Kidney epithelial cell (primary cell): ENCODE measurements at places on chromosomes 7 and 10. TPM values are rescaled to one million over a fixed set of nuclear protein-coding genes. Genes with fewer than 3 reads are reported as not detected.

TFEC gene
- total RNA-seq: 0.04 TPM in 1 of 2 replicates, not detected in the other

DNA sequence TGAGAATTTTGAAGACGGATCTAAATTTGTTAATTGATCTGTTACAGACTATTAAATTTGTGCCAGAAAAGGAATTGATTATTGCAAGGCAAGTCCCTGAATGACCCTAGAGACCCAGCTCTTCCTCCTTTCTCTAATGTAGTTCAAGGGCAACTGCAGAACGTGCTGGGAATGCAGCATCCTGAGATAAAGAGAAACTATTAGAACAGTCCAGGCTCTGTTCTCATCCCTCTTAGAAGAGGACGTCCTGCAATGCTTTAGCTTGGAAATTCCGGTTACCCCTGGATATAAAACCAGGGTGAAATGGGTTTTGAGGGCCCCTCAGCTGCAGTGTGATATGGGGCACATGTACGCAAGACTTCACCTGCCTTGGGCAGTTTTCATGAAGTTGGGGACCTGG lies 67.3 kb downstream of the PTN start:
- DNase-seq: no peak

- no peak for DNase-seq
Measured at GRCh38 chr10:123582084-123582989, 83.8 kb upstream of the GPR26 start.

GRCh38 chr7:79951415-79951814 lies 183.2 kb upstream of the GNAI1 start:
- no peak for DNase-seq

- DNase-seq: no peak
Measured at GRCh38 chr10:3735175-3735574, 49.8 kb downstream of the KLF6 start.

TMEM72 gene
- total RNA-seq: not detected in 2 replicates

- DNase-seq: no peak
Measured at GRCh38 chr7:957418-958220, 3.1 kb upstream of the ADAP1 start.

SLC26A4 gene
- total RNA-seq: 0.14 and 0.25 TPM in 2 replicates

DNA sequence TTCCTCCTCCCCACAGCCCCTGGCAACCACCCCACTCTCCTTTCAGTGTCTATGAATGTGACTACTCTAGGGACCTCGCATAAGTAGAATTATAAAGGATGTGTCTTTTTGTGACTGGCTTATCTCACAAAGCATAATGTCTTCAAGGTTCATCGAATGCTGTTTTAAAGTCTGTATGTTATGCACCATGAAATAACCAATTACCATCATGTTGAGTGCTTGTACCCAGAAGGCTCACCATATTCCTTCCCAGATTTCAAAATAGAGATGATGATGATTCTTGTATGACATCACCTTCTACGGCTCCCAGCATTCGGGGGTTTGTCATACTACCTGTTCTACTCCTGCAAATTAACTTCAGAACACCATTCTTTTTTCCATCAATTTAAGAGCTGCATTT lies 11.9 kb downstream of the PKD1L1 start:
- DNase-seq: no peak

DNA sequence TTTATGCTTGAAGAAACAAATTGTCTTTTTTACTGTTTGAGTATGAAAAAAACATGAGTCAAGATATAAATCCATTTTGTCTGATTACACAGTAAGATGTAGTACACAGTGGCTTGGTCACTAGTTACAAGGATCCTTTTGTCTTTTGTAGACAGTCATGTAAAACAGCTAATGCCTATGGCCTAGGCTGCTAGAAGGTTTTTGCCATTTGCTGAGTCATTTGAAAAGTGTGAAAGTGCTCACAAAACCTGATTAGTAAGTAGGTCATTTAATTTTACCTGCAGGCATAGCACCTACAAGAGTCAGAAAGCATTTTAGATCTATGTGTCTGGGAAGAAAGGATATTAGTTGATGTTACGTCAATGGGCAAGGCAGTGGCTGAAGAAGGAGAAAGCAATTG lies 819.4 kb downstream of the MAGI2 start:
- DNase-seq: no peak

DNA sequence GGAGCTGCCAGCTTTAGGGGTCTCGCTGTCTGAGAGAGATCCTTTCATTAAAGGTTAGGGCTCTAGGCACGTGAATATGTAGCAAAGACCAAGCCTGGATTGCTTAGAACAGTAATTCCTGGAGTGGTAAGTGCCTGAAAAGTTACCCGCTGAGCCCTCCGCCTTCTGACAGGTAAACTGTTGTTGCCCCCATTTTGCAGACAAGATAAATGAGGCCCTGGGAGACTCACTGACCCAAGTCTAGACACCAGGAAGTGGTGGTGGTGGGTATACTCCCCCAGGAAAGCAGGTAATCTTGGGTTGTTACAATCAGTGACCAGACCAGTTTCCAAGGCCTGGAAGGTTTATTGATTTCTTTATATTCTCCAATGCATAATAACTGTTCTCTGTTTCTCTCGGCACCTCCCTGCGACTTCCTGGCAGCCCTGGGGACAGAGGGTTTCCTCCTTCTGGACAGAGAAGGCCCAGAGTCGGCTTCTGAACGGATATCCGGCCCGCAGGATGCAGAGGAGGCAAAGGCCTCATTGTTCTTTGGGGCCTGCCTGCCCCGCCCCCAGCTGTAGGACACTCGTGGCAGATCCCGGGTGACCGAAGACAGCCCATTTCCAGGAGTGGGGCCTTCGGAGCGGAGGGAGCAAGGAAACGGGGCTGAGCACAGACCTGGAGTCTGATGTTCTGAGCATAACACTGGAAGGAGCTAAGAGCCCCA lies 1.3 kb upstream of the GRK5 start:
- no peak for DNase-seq

CUZD1 gene
- 1.2 and 1.4 TPM in 2 replicates for total RNA-seq

GRCh38 chr7:106246902-106247711 lies 37.7 kb downstream of the NAMPT start:
- DNase-seq: no peak

GRCh38 chr10:71547312-71547711 lies 150.6 kb downstream of the CDH23 start:
- DNase-seq: no peak

GPRIN2 gene
- total RNA-seq: 9.2 and 17.0 TPM in 2 replicates

- no peak for DNase-seq
Measured at GRCh38 chr10:96688789-96689188, 31.5 kb downstream of the PIK3AP1 start.

- DNase-seq: no peak
Measured at GRCh38 chr7:101379302-101379701, 16.6 kb downstream of the COL26A1 start.

DNA sequence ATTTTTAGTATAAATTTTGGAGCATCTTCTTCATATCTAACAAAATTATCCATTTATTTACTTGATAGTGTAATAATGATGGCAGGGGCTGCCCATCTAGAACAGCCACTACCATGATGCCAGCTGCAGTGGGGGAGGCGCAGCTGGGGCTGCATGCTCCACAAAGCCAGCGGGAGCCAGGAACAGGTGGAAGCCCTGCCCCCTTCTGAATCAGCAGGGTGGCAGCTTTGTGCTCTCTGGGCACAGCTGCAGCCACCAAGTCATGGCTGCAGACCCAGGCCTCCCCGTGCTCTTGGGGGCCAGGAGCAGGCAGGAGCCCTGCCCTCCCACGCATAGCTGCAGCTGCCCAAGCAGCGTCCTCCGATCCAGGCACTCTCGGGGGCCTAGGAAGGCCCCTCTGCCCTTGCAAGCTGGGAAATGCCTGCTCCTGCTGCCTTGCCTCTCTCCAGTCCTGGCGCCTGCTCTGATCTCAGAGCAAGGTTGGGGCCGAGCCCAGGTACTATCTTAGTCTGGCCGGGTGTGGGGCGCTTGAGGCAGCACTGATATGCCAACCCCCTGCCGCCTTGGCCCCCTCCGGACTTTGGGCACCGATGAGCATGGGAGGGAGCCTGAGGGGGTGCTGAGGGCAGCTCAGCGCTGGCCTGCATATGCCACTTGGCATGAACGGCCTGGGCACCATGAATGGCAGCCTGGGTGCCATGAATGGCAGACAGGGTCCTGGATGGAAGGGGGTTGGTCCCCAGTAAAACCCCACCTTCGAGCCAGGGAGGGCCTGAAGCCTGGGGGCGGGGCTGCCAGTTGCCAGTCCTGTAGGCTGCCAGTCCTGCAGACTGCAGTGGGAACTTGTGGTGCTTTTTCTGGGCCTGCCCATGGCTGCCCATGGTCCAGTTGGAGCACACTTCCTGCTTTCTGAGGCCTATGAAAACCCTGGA lies 1110.8 kb upstream of the POT1 start:
- DNase-seq: no peak

- peak; percentile 74 for DNase-seq
Measured at GRCh38 chr10:110706690-110707098, 62.6 kb downstream of the RBM20 start.

TBX20 gene
- 0.27 and 1.0 TPM in 2 replicates for total RNA-seq

DNA sequence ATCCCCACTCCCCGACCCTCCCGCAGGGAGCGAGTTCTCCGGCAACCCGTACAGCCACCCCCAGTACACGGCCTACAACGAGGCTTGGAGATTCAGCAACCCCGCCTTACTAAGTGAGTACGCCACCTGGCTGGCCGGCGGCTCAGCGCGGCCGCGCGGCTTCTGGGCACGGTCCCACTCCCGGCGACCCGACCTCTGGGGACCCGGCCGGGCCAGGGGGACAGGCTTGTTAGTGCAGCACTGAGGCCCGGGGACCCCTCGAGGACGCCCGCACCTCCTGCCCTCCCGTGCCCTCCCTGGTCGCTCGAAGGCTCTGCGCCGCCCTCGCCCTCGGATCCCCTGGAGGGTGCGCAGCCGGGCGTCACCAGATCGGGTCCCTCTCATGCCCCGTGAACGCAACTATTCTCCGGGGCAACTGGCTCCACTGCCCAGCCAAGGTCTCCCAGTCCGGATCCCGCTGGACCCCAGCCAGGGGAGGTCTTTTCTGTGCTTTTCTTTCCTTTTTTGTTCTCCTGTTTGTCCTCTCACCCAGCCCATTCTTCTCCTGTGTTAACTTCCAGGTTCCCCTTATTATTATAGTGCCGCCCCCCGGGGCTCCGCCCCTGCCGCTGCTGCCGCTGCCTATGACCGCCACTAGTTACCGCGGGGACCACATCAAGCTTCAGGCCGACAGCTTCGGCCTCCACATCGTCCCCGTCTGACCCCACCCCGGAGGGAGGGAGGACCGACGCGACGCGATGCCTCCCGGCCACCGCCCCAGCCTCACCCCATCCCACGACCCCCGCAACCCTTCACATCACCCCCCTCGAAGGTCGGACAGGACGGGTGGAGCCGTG lies 81.8 kb downstream of the PAX2 start:
- no peak for DNase-seq

CUEDC2 gene
- total RNA-seq: 93.9 and 132 TPM in 2 replicates

- no peak for DNase-seq
Measured at GRCh38 chr7:51253157-51253556, 63.5 kb downstream of the COBL start.

- no peak for DNase-seq
Measured at GRCh38 chr10:99975942-99976809, 33.6 kb downstream of the DNMBP start.

DOCK1 gene
- 39.5 and 45.4 TPM in 2 replicates for total RNA-seq

GRCh38 chr10:101567165-101568006 lies 20.7 kb downstream of the POLL start:
- DNase-seq: no peak

DNA sequence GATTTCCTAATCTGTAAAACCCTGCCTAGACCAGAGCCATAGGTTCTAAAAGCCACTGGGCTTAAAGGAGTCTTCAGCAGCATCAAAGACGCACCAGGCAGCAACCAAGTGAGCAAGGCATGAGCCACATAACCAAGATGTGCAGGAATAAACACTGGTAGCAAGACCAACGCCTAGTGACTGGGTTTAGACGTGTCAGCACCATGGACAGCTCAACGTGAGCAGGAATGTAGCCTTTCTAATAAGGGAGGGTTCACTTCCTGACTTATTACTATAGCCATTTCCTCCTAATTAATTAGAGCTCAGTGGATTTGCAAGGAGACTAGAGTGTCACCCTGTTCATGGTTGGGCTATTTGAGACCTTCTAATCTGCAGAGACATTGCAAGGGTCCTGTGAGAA lies 223.7 kb downstream of the LHFPL3 start:
- peak; percentile 9 for DNase-seq

- DNase-seq: no peak
Measured at GRCh38 chr7:1113548-1113885, 25.6 kb downstream of the GPER1 start.

DNA sequence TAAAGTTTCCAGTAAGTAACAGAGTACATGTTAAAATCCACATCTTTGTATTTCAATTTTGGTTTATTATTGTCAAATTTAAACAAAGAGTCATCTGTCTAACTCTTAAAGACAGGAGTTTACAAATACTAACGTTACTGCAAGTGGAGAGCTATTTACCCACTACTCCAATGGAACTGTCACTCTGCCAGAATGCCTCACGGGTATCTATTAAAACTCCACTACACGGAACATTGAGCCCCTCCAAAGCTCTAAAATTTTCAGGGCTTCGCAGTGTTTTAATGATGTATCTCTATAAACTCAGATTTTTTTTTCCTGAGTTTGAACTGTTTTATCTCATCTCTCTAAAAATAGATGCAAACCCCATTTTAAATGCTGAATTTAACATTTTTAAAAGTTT lies 388.7 kb upstream of the SEMA3A start:
- DNase-seq: no peak

DNA sequence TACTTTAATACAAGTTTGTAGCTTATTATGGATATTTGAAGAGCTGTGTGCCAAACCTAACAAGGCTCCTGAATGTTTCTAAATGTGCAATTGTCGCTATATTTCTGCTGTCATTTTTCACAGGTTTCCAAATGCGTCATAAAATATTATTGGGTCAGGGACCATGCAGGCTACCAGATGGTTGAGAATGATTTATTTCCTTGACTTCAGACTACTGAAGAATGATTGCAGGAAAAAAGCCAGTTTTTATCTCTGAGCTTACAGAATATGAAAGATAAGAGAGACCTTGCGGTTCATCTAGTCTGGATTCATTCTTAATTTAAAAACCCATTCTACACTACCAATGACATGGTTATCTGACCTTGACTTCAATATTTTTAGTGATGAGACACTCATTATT lies 55.2 kb downstream of the TSPAN12 start:
- DNase-seq: no peak

- no peak for DNase-seq
Measured at GRCh38 chr7:73427902-73428787, 5.4 kb upstream of the FZD9 start.

MBLAC1 gene
- total RNA-seq: 2.3 and 3.5 TPM in 2 replicates

OGDHL gene
- 1.7 and 2.2 TPM in 2 replicates for total RNA-seq

GRCh38 chr10:30063099-30063498 lies 3.7 kb upstream of the JCAD start:
- DNase-seq: peak; percentile 51

VIPR2 gene
- not detected in 2 replicates for total RNA-seq

DNA sequence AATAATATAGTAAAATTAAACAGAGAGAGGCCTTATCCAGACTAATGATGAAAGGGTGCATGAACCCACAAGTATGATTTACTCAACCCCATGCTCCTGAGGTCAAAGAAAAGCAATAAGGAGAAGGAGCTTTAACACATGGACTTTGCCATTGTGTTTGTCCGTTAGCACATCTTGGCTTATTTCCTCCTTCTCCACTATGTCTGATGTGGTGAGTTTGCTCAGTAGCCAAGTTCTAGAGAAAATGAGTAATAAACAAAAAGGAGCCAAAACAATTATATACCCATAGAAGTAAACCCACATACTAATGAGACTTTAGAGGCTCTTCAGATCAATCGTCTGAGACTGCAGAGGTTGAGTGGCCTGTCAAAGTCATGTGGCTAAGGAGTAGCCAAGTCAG lies 26.1 kb upstream of the ADD3 start:
- DNase-seq: no peak

MRPS24 gene
- total RNA-seq: 142 and 168 TPM in 2 replicates
